ENCODE measurements at places on chromosomes 7 and 10.

DNA sequence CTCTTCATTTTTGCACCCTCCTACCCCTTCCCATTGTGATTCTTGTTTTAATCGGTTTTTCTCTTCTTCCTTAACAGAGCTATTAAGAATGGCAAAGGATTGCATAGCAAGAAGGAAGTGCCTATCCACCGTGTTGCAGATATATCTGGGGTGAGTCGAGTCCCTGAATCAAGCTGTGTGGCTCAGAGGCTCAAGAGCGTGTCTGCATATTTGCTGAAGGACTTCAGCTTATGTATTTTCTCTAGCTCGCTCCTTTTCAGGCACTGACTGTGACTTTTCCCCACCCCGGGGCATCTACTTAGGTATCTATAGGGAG, 126.6 kb downstream of the LRRC4 start:
- no peak overlapping the region for H3K27ac ChIP-seq
- no peaks in the 10 kb centered on the region for H3K27me3 ChIP-seq
- no peak overlapping the region for H3K4me3 ChIP-seq
- H3K4me1 ChIP-seq = peaks cover 39% of the 10 kb centered on the region
- DNase-seq = no peak

- DNase-seq = no peak
- peaks cover 33% of the 10 kb centered on the region for H3K27me3 ChIP-seq
- H3K27ac ChIP-seq = no peak overlapping the region
- H3K36me3 ChIP-seq = no peaks in the 10 kb centered on the region
Observed at GRCh38 chr7:152893801-152894294, 134.3 kb downstream of the ACTR3B start.

- H3K4me3 ChIP-seq = no peak overlapping the region
- DNase-seq = no peak
- peaks cover 37% of the 10 kb centered on the region for H3K27me3 ChIP-seq
- H3K36me3 ChIP-seq = no peaks in the 10 kb centered on the region
- no peaks in the 10 kb centered on the region for H3K4me1 ChIP-seq
Observed at GRCh38 chr10:30184397-30185033, 125.1 kb upstream of the JCAD start.

- no peaks in the 10 kb centered on the region for H3K27me3 ChIP-seq
- H3K36me3 ChIP-seq = peaks cover 2% of the 10 kb centered on the region
Observed at GRCh38 chr7:96233528-96234154, 88.3 kb downstream of the SLC25A13 start.

- H3K4me3 ChIP-seq = no peak overlapping the region
- DNase-seq = no peak
- no peak overlapping the region for H3K27ac ChIP-seq
- no peaks in the 10 kb centered on the region for H3K4me1 ChIP-seq
Observed at GRCh38 chr10:77392851-77393250, 244.8 kb downstream of the KCNMA1 start.

DNA sequence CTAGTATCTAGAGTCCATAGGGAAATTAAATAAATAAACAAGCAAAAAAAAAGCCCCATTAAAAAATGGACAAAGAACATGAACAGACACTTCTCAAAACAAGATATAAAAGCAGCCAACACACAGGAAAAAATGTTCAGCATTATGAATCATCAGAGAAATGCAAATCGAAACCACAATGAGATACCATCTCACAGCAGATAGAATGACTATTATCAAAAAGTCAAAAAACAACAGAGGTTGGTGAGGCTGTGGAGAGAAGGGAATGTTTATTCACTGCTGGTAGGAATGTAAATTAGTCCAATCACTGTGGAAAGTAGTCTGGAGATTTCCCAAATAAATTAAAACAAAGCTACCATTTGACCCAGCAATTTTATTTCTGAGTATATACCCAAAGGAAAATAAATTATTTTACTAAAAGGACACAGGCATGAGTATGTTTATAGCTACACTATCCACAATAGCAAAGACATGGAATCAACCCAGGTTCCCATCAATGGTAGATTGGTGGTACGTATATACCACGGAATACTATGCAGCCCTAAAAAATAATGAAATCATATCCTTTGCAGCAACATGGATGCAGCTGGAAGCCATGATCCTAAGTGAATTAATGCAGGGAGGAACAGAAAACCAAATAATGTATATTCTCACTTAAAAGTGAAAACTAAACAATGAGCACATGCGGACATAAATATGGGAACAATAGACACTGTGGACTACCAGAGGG, 366.5 kb upstream of the SEMA3C start:
- no peaks in the 10 kb centered on the region for H3K36me3 ChIP-seq
- no peaks in the 10 kb centered on the region for H3K27me3 ChIP-seq
- H3K27ac ChIP-seq = no peak overlapping the region

DNA sequence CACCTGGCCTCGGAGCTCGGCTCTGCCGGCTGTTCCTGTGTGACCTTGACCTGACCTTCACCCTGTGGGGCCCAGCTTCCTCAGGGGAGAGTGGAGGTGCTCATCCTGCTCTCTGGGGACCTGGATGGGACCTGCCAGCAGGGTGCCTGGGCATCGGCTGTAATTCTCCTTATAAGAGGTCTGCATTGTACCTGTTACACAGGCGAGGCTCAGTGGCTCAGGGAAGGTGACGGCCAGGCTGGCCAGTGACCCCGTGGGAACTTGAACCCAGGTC, 29.0 kb downstream of the RET start:
- peaks cover 8% of the 10 kb centered on the region for H3K4me1 ChIP-seq
- H3K27ac ChIP-seq = no peak overlapping the region
- peaks cover 21% of the 10 kb centered on the region for H3K27me3 ChIP-seq
- no peak for DNase-seq

GRCh38 chr10:46029461-46030030, 877 bp downstream of the NCOA4 start:
- H3K4me3 ChIP-seq = peak overlapping the region; percentile 98
- peak overlapping the region; percentile 93 for H3K27ac ChIP-seq
- no peak for DNase-seq
- H3K27me3 ChIP-seq = no peaks in the 10 kb centered on the region

DNA sequence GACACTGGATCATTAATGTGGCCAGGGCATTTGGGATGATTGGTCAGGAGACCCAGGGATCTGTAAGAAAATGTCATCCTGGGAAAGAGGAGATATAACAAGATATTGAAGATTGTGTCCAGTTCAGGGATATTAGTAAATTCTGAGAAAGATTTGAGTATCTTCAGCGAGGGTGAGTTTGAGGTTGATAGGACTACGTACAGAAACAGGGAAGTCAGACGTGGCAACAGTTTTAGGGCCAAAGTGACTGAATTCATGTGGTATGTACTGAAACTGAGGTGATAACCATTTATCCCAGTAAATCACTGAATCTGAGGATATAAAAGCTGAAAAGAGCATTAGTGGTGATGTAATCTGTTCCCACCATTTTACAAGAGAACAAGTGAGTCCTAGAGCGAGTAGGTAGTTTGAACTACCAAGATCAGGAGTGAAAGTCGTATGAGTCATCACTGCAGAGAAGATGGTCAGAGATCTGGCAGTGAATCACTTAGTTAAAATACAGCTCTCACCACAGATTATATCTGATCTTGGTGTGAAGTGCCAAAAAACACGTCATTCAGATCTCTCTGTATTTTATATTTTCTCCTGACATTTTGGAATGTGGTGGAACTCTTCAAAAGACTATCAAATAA, 220.5 kb downstream of the CDK14 start:
- H3K4me1 ChIP-seq = no peaks in the 10 kb centered on the region
- no peak for DNase-seq
- H3K36me3 ChIP-seq = no peaks in the 10 kb centered on the region
- no peak overlapping the region for H3K27ac ChIP-seq
- H3K27me3 ChIP-seq = no peaks in the 10 kb centered on the region
- no peak overlapping the region for H3K4me3 ChIP-seq

Data from T-helper 17 cell (primary cell).